Vagina (tissue), 2 donors: ENCODE measurements at places on chromosomes 7 and 10. TPM values are rescaled to one million over a fixed set of nuclear protein-coding genes. Genes with fewer than 3 reads are reported as not detected.

GRCh38 chr10:69787681-69788080 lies 14.0 kb upstream of the COL13A1 start:
- no peak for DNase-seq

- DNase-seq: no peak
These were observed 179.9 kb downstream of the PTPRN2 start for GRCh38 chr7:158407581-158408317.

- no peak for DNase-seq
These were observed 61.3 kb downstream of the GFRA1 start for GRCh38 chr10:116211682-116212081.

DNA sequence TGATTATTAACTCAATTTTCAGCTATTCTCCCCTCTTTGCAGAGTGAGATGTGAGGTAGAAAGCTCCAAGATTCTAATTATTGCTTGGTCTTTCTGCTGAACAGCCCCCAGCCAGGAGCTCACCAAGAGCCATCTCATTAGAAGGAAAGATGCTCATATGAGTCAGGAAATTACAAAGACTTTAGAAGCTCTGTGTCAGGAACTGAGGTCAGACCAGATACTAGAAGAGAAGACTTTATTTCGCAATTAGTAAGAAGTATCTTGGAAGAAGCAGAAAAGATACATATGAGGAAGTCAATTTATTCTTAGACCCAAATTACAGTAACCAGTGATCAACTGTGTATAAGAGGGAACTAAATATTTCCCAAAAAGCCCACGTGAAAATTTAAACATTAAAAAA lies 626.9 kb downstream of the ZWINT start:
- DNase-seq: no peak

DNA sequence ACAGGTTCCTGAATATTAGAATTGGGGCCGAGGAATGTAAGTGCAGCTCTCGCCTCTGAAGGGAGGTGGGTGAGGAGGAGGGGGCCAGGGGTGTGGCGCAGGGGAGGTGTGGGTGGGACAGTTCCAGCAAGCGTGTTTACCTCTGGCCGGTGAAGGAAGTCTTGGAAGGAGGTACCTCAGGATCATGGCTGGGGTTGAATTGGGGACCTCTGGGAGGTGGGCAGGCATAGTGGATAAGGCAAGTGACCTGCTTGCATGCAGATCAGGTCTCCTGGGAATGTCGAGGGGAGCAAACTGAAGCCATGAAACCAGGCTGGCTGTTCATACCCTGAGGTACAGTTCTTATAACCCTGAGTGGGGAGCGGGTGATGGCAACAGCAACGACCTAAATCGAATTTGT lies 2.0 kb downstream of the ZNF775 start:
- no peak for DNase-seq

DNA sequence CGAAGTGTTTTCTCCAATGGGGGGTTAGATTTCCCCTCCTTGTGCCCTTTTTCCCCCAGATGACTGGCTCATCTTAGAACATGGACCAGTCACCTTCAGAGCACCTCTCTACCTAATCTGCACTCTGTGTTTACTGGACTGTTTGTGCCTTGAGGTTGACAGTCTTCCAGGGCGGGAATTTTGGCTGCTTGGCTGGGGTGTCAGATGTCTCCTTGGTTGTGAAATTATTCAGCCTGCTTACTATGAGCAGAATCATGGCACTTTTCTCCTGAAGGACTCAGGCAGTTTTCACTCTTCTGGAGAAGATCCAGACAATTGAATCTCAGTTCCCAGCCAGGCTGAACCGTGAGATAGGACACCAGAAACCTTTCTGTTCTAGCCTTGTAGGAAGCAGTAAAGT lies 60.3 kb upstream of the NFKB2 start:
- DNase-seq: no peak

DNA sequence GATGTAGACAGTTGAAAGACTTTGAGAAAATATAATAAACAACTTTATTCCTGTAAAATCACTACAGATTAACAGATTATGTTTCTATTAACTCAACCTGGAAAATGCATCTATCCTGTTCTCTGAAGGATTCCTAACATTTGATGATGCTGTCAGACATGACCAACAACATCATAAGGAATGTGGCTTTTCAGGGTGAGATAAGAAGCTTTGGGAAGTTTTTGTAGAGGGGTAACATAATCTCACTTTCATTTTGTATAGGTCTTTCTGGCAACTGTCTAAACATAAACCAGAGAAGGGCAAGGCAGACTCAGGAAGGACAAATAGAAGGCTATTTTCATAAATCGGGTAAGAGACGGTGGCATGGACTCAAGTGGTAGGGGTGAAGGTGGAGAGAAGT lies 112.2 kb downstream of the TES start:
- no peak for DNase-seq

DNA sequence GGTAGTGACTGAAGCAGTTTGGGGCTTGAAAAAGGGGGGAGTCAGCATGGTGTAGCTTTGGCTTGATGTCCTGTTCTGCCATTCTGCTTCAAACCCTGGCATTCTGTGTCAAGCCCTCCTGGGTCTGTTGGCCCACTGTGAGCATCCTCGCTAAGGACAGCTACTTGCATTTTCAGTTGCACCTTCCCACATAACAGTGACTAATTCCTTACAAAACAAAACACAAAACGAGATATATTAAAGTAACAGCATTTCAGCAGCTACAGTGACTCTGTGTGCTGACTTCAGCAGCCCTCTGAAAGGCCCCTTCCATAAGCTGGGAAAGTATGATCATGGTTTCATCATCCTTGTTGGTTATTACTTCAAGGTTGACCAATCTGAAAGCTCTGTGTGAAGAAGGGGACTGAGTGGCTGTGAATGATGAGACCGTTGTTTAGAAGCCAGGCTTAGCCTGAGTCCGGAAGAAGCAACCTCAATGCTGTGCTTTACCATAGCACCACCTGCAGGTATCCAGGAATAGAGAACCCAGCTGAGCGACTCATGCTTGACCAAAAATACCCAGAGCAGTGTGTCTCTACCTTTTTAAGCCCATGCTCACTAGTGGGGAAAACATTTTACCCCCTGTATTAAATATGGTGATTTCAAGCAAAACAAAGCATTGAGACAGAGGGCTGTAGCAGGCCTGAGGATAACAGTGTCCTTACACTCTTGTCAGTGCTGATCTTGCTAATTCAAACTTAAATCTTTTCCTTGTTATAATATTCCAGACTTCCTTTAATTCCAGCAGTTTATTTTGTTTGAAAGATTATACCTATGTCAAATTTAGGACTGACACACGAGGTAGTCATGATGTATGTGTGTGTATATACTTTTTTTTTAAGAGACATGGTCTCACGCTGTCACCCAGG lies 42.6 kb upstream of the CC2D2B start:
- DNase-seq: no peak

GRCh38 chr10:13658264-13658663 lies 71.5 kb downstream of the PRPF18 start:
- DNase-seq: no peak

GRCh38 chr7:77399816-77400215 lies 16.3 kb downstream of the GSAP start:
- no peak for DNase-seq

- no peak for DNase-seq
These were observed 68.1 kb upstream of the GSDME start for GRCh38 chr7:24825381-24825794.

GRCh38 chr10:3438606-3439005 lies 266.0 kb upstream of the PITRM1 start:
- DNase-seq: no peak

DNA sequence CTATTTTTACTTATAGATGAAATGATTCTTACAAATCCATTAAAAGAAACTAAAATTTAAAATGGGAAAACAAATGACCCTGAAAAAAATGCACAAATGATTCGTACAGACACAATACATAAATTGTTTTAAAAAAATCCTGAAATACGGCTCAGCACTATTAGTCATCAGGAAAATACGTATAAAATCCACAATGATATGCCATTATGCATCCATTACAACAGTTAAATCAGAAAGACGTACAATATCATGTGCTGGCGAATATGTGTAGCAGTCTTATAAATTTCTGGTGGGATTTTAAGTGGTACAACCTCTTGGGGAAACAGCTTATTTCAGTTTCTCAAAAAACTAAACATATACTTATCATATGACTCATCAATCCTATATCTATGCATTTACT lies 600.1 kb upstream of the STEAP1 start:
- DNase-seq: no peak

GRCh38 chr10:131195116-131195515 lies 116.4 kb downstream of the TCERG1L start:
- no peak for DNase-seq

DNA sequence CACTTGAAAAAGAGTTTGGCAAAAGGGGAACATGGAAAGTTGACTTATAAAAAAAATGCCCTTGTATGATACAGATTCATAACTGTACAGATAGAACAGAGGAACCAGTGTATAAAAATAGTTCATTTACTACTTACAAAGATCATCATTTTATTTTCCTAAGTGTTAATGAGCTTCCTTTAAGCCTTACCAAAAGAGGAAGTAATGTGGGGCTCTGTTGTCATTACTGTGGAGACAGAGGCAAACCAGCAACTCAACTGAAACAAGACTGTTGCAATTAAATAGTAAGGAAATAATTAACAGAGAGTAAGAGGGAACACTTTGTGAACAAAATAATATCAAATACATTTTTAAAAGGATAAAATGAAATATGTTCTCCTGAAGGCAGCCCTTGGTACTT lies 526.2 kb upstream of the ADARB2 start:
- no peak for DNase-seq

DNA sequence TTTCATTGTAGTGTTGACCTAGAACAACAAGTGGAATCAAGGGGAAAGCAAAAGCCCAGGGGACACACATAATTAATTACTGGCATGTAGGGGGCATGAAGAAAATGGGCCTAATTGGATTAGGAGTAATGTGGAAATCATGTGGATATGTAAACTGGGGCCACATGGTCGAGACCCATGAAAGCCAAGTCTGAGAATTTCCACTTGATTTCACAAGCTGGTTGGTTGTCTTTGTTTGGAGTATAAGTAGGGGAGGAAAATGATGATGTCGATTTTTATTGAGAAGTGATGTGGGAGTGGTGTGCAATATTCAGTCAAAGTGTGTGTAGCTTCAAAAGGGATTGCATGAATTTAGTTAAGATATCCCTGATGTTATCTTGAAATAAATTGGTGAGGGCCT lies 131.8 kb downstream of the LRRC4 start:
- no peak for DNase-seq

DNA sequence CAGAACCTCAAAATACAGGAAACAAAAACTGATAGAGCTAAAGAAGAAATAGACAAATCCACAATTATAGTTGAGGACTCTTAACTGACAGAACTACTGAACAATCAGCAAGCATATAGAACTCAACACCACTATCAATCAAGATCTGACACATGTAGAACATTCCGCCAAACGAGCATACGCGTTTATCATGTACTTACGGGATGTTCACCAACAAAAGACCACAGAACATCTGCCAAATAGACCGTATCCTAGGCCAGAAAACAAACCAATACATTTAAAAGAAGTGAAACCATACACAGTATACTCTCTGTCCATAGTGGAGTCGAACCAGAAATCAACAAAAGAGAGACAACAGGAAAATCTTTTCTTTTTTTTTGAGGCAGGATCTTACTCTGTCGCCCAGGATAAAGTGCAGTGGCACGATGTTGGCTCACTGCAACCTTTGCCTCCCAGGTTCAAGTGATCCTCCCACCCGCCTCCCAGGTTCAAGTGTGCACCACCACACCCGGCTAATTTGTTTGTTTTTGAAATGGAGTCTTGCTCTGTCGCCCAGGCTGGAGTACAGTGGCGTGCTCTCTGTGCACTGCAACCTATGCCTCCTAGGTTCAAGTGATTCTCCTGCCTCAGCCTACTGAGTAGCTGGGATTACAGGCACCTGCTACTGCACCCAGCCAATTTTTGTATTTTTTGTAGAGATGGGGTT lies 5.1 kb downstream of the GNA12 start:
- DNase-seq: no peak

- no peak for DNase-seq
These were observed 12.5 kb downstream of the STN1 start for GRCh38 chr10:103905441-103905840.

GRCh38 chr10:5895804-5896203 lies 5.8 kb downstream of the FBH1 start:
- no peak for DNase-seq

GRCh38 chr10:70355051-70356021 lies 27.1 kb downstream of the LRRC20 start:
- no peak for DNase-seq

The SPDYE9 gene
- not detected for total RNA-seq

The CPXM2 gene
- 18.9 TPM for total RNA-seq

The HOXA13 gene
- 14.5 TPM for total RNA-seq

The AGAP9 gene
- total RNA-seq: 10.1 TPM

The VAX1 gene
- not detected for total RNA-seq

The HABP2 gene
- total RNA-seq: not detected

The NRG3 gene
- not detected for total RNA-seq

The C10orf67 gene
- not detected for total RNA-seq

The CNTNAP2 gene
- 2.2 TPM for total RNA-seq

The HDAC9 gene
- 32.4 TPM for total RNA-seq

The AMPH gene
- 13.3 TPM for total RNA-seq

The VWA2 gene
- 2.9 TPM for total RNA-seq

The SLC26A5 gene
- total RNA-seq: not detected

The ITGA8 gene
- 15.5 TPM for total RNA-seq

The SYT15B gene
- 17.9 TPM for total RNA-seq

The TMEM270 gene
- total RNA-seq: not detected
